ENCODE measurements at places on chromosomes 12 and 14.

DNA sequence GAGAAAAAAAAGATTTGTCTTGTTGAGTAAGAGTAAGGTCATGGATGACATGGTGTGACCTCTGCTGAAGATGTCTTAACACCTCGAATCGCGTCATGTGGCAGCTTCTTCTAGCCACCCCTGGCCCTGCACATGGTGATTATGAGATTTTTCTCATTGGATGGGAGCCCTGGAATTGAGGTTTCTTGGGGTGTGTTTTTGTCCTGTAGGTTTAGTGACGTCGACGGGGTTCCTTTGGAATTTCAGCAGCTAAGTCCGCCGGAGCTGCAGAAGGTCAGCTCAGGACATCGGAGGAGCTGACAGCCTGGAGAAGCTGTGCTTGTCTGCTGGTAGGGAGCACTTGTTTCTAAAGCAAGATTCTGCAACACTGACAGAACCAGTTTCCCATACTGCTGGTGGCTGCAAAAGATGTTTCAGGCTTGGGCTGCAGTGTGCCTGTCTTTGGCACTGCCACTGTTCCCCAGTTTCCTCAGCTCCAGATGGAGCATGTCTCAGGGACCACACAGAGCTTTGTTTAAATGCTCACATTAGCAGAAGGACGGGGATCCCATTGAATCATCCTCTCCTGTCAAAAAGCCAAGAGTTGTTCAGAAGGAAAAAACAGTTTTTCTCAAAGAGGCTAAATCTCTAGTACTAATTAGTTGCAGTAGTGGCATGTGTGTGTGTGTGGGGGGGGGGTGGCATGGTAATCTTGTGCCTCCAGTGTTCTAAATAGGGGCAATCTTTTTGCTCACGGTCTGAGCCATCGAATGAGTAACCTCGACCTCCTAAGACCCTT lies 5.2 kb upstream of the FOS start:
- no peak for DNase-seq

DNA sequence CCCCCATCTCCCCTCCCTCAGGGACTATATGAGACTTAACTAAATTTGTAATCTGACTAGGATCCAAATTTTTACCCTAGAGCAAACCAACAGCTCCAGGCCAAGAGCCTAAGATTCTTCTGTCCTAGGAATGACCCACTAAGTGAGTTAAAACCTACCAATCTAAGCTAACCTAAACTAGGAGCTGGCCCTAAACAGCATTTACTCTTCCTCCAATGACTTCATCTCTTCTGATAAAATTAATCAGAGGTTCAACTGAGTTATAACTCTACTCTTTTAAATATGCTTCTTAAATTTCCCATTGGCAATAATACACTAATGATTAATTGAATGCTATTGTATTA lies 39.9 kb upstream of the TMPO start:
- no peak for DNase-seq

DNA sequence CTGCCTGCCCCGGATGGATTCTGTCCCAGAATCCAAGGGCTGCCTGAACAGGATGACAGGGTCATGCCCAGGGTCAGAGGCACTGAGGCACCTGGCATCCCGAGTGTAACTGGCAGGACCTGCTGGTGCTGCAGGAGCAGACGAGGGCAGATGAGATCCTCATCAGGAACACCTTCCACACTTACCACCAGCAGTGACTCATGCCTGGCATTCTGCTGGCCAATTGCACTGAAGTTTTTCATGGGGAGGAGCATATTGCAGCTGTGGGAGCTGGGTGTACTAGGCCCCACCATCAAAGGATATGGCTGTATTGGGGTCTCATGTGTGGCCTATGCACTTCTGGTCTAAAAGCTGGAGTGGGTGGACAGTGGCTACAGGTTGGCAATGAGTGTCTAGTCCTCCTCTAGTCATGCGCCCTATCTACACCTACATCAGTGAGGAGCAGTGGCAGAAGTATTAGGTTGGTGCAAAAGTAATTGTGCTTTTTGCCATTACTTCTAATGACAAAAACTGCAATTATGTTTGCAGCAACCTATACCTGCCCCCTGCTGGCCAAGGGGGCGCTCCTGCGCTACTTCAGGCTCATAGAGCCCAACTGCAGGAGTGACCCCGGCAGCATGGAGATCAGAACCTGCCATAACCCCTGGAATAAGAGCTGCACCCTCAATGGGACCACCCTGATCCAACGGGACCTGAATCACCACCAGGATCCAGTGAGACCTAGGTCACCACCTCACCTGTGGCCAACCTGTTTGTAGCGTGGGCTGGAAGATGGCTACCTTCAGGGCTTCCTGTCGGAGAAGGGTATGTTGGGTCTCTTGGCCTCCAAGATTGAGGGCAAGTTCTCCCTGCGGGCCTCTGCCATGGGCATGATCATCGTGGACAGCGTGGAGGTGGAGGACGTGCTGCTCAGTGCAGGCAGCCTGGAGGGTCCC lies 8.0 kb upstream of the C12orf42 start:
- no peak for DNase-seq

- DNase-seq: no peak
These were observed 65.4 kb downstream of the ZFP36L1 start for GRCh38 chr14:68727315-68728047.

GRCh38 chr12:109527489-109528123 lies 45.7 kb downstream of the MMAB start:
- no peak for DNase-seq

All from NCI-H1417 treated with DMSO at 0.1 percent for 48 hours (cell line).